ENCODE measurements at places on chromosomes 3 and 15.

DNA sequence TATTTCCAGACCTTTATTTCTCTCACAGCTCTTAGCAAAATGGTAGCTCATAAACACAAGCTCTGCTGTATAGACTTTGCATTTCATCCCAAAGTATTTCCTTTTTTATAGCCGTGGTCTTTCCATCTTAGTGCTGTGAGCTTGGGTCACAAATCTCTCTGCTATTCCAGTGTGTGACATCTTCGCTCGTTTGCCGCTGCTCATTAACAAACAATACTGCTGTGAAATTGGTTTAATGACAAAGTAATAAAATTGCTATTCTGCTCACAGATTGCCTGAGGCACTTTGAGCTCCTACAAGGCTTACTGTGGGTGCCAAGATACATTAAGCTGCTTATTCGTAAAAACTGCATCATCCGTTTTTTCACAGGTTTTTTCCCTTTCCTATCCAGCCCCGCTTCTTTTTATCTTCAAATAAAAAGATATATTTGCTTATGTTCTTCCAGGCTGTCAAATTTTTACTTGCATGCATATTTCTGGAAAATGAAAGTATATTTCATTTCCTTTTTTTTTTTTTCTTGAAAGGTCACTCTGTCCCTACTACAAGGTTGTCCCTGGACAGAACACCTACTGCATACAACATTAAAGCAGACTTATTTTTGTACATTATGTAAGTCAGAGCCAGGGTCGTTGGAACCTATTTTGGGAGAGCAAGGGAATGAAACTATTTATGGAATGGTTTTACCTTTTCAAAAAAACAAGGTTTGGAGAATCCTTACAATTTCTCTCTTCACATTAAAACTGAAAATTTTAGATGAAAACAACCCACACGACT lies 174.5 kb downstream of the MEIS2 start:
- no peak for DNase-seq

- no peak for DNase-seq
These were observed 2.2 kb downstream of the ST6GAL1 start for GRCh38 chr3:186932281-186933181.

GRCh38 chr15:75044258-75044878 lies 21.0 kb downstream of the PPCDC start:
- no peak for DNase-seq

DNA sequence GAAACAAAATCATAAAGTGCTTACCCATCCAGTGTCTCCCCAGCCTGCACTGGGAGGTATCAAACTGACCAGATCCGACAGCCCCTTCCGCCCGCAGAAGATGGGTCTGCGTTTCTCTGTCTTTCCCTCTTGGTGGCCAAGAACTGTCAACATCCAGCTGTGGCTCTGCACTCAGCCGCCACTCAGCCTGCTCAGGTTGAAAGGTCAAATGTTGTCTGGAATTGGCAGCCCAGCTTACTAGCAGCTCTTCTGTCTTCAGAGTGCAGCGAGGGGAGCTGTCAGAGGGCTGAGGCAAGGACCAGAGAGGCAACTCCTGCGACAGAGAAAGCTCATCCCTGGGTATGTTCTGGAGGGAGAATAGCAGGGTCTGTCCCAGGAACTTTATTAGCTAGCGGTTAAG lies 45.4 kb downstream of the GOLGA6L2 start:
- no peak for DNase-seq

DNA sequence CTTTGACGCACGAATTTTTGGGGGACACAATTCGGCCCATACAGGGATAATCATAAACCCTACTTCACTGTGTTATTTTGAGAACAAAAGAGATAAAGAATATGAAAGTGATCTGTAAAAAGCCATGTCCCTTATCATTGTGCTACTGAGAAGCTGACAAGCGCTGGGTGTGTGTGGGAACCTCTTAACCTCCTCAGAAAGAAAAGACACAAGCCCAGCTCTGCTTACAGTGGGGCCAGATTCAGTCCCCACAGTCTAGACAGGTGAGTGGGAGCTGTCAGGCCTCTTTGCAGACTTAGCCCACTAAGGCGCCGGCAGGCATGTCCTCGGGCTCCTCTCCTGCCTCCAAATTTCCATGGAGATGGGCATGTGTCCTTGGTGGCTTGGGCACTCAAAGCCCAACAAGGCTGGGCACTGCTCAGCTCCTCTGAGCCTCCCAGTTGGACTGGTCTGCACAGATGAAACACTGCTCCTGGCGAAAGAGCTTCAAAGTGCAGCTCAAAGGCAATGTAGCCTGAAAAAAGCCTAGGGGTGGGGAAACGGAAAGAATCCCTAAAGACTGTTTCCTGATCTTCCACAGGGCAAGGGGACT lies 64.4 kb upstream of the ETV5 start:
- no peak for DNase-seq

Data from fibroblast of skin of abdomen (primary cell).